Cardiac septum (tissue), 1 donor: ENCODE measurements at places on chromosomes 5 and 9. TPM values are rescaled to one million over a fixed set of nuclear protein-coding genes. Genes with fewer than 3 reads are reported as not detected.

Gene HK3
- 4.3 TPM for total RNA-seq

DNA sequence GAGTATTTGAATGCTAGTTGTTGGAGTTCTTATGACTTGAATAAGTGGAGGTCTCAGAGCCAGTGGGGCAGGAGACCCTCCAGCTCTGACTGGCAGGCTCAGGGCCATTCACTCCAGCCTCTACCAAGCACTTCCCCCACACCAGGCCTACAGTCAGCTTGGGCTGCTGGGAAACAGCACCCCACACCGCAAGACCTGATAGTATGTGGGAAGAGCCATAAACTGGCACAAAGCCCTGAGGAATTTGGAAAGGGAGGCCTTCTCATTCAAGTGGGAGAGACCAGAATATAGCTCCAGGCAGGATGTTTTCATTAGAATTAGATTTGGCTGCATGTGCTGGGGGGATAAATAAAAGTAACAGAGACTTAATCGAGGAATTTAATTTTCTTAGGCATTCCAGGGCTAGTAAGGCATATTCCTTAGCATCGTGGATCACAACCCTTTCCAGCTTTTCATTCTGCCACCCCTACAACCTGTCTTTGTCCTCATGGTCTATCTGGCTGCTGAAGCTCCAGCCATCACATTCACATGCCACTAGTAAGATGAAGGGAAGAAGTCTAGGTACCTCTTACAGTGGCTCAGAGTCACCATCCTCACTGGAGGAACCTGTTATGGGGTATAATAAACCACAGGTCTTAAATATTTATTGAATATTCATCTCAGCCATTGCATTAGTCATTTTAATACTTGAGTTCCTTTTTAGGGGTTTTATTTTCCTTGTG lies 47.5 kb downstream of the TMOD1 start:
- DNase-seq, result no peak

Gene PCDHA1
- total RNA-seq, result 0.08 TPM

Gene KIF20A
- 0.16 TPM for total RNA-seq

Gene GAS1
- total RNA-seq, result 9.0 TPM

GRCh38 chr5:160903551-160903950 lies 51.5 kb upstream of the ATP10B start:
- DNase-seq, result no peak

- DNase-seq, result no peak
These were observed 70.6 kb downstream of the SMARCA2 start for GRCh38 chr9:2085716-2086115.

Gene DMRT3
- 0.16 TPM for total RNA-seq

GRCh38 chr9:98187926-98188325 lies 4.5 kb downstream of the CORO2A start:
- DNase-seq, result no peak

GRCh38 chr9:24698881-24699518 lies 153.3 kb upstream of the IZUMO3 start:
- no peak for DNase-seq

DNA sequence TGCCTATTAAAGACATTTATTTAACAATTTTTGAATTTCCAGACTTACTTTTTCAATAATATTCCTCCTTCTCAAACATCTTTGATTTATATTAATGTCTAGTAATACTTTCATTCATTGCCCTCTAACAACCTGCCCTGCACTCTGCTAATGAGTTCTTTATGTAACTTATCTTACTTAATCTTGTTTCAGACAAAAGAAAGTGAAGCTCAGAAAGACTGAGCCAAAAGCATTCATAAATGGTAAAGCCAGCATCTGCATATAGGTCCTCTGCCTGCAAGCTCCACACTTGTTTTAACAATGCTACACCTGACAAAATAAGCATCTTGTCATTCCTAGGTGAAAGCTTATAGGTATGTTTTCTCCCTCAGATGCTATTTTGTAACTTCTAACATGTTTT lies 2.4 kb upstream of the TNPO1 start:
- DNase-seq, result no peak

Gene SV2C
- total RNA-seq, result 0.67 TPM

DNA sequence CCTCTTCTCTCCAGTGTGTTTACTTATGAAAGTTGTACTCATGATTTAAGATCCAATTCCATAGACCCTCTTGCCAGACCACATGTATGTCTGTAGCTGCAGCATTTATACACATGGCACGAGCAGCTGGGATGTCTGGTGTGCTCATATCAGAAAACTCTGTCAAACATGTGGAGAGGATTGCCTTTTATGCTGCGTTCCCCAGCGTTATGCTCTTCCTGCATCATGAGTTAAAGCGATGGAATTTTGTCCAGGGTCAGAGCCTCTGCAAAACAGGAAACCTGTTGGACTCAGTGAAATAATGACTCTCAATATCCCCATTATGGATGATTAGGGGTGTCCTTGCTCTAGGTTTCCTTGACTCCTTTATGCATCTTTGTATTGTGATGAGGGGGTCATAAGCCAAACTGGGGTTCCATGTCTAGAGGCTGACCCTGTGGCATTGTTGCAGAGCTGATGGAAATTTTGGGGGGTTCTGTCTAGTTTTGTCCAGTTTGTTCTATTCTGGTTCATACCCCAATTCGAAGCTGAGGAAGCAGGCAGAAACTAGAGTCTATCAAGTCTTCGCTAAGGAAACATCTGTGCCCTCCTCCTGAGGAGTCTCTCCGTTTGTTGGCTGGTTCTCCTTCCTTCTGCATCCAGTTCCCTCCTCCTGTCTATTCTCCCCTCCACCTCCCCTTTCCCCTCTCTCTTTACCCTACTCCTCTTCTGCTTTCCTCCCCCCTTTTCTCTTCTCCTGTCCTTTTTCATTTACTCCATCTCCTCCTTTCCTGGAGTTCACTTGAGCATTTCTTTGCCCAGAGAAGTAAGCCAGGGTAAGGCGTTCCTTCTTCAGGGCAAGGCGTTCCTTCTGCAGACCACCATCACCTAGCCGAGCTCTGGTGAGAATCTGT lies 252.8 kb downstream of the MAST4 start:
- no peak for DNase-seq

DNA sequence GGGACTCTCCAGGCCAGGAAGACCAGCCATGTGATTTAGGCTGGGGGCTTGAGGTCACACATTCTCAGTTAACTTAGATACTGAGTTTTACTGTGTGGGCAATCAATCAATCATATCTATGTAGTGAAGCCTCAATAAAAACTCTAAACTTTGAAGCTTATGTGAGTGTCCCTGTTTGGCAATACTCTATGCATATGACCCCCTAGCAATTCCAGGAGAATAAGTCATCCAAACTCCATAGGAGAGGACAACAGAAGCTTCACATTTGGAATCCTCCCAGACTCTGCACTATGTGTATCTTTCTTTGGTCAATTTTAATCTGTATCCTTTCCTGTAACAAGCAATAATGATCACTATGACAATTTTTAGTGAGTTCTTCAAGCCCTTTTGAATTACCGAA lies 216.8 kb upstream of the RGMB start:
- no peak for DNase-seq

DNA sequence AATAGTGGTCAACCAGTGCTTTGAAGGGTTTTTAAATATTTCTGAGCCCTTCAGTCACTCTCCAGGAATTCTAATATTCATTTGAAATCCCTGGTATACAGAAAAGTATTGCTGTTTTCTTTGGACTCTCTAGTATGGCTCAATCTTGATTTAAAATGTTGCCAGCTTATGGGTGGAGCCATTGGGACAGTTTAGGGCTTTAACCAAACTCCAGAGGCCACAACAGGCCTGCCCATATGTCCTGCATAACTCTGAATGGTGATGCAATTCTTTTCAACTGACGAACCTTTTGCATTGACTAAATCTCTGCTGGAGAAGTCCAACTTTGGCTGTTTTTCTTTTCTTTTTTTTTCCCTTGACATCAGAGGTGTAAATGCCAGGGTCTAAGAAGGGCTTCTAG lies 10.3 kb upstream of the ANKHD1 start:
- no peak for DNase-seq

Gene CYLC2
- total RNA-seq, result not detected

DNA sequence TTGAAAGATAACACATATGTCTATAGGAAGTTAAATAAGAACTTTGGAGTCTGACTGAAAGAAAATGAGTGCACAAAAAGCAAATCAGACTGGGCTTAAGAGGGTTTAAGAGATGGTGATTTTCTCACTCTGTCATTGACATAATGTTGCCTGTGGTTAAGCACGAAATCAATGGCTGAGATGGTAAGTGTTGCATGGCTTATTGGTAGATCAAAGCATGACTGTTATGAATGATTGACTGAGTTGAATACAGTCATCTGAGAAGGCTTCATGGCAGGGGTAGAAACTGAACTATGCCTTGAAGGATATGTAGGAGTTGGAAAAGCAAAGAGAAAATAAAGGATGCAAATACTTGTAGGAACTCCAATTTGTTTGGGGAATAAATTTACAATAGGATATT lies 136.6 kb downstream of the PLPPR1 start:
- no peak for DNase-seq

Gene GTF2H2C
- 11.1 TPM for total RNA-seq

GRCh38 chr9:27179245-27179865 lies 70.3 kb downstream of the TEK start:
- no peak for DNase-seq

DNA sequence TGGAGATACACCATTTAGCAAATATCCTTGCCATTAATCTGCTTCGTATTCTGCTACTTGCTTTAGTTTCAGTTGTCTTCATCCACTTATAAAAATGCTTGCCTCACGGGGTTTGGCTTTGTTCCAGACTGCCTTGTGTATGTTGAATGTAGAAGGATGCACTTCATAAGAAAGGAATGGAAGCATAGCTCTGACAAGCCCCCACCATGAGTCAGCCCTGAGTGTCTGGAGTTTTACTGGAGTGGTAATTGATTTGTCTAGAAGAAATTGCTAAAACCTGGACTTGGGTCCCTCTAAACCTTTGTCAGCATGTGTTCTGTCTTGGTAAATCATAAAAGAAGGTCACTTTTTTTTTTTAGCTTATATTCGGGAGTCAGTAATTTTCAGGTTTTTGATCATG lies 4.6 kb downstream of the TEX48 start:
- DNase-seq, result no peak

GRCh38 chr5:122126756-122127321 lies 2.5 kb upstream of the ZNF474 start:
- no peak for DNase-seq

GRCh38 chr9:79201636-79202035 lies 370.1 kb upstream of the TLE4 start:
- no peak for DNase-seq

Gene PCDHGA8
- total RNA-seq, result 14.0 TPM

Gene GCNT4
- total RNA-seq, result 0.62 TPM

GRCh38 chr5:60210810-60211209 lies 317.3 kb upstream of the PDE4D start:
- no peak for DNase-seq

Gene PCDHB12
- 1.1 TPM for total RNA-seq

GRCh38 chr9:7653262-7653661 lies 146.3 kb downstream of the DMAC1 start:
- DNase-seq, result no peak

Gene OSMR
- 19.9 TPM for total RNA-seq

DNA sequence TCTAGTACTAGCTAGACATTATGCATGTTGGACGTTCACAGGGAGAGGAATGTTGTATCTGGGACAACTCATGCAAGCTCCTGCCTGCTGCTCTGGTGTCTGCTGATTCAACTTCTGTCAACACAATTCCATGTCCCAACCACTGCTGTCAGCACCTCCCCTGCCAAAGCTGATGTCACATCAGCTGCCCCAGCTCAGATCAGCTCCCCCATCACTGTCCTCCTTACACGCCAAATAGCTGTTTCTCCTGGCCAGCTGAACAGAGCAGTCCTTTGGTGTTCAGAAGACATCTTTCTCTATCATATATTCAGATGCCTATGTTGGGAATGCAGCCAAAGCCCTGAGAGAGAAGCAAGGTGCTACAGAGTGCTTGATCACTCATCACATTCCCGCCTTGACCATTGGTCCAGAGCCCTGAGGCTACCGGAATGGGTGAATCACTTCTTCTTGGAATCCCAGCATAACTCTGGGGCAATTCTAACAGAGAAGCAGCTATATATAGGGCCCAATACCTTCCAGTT lies 223.3 kb downstream of the SEC61B start:
- peak; percentile 90 for DNase-seq

Gene CCIN
- total RNA-seq, result 0.16 TPM

Gene SLC25A46
- total RNA-seq, result 48.0 TPM

Gene CLIC3
- total RNA-seq, result 12.9 TPM

Gene ITGA2
- total RNA-seq, result 1.4 TPM

GRCh38 chr5:175788155-175788787 lies 83.1 kb upstream of the CPLX2 start:
- no peak for DNase-seq

DNA sequence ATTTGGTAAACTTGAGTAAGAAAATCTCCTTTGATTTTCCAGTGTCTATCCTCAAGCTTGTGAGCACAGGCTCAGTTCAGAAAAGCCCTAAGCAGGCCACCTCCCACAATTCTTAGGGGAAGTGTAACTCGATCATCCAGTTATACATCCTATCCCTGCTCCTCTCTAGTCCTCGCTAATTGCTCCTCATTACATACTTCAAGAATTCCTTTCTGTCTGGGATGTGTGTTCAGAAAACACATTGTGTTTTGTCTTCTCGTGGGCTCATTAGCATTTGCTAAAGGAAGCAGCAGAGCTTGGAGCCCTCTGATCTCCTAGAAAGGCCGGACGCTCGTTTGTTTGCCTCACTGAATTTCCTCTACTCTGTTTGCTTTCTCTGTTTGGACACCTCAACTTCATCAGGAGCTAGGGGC lies 268.2 kb upstream of the RFX3 start:
- no peak for DNase-seq

Gene IL9
- not detected for total RNA-seq

DNA sequence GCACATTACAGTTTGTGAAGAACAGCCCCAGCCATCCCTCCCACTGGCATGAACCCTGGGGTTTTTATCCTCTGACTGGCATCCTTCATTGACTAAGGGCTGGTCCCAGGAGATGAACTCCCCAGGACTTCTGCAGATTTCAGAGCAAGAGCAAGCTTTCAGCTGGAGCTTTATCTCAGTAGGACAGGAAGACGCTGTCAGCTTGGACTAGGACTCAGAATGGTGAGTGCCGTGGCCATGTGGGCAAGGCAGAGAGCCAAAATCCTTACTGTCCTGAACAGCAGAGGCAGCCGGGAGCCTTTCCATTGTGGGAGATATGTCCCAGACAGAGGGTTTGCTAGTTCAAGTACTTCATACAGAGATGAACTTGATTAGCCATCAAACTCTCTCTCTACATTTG lies 3.2 kb upstream of the ACOT12 start:
- no peak for DNase-seq
